ENCODE measurements at places on chromosomes 5 and 9.

- DNase-seq, result no peak
Observed at GRCh38 chr5:133347039-133347438, 265.3 kb downstream of the FSTL4 start.

GRCh38 chr9:68416936-68417564 lies 60.6 kb downstream of the PGM5 start:
- DNase-seq, result no peak

DNA sequence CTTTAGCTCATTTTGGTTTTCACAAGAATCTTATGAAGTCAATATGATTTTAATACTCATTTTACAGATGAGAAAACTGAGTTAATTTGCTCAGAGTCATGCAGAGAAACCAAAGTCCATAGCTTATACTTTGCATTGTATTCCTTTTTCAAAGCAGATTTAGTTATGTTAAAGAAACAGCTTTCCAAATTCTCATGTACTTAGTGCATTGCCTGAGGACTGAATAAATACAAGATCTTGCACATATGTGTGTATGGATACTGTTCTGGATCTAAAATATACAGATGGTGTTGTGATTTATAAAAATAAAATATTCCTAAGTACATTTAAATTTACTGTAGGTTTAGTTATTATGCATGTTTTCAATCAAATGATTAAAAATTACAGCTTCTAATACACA lies 43.5 kb upstream of the CD180 start:
- no peak for DNase-seq

GRCh38 chr5:124059200-124059599 lies 547.2 kb downstream of the CSNK1G3 start:
- DNase-seq, result no peak

GRCh38 chr5:109399092-109399759 lies 10.5 kb downstream of the PJA2 start:
- no peak for DNase-seq

GRCh38 chr9:116697362-116697761 lies 10.3 kb downstream of the TRIM32 start:
- no peak for DNase-seq

DNA sequence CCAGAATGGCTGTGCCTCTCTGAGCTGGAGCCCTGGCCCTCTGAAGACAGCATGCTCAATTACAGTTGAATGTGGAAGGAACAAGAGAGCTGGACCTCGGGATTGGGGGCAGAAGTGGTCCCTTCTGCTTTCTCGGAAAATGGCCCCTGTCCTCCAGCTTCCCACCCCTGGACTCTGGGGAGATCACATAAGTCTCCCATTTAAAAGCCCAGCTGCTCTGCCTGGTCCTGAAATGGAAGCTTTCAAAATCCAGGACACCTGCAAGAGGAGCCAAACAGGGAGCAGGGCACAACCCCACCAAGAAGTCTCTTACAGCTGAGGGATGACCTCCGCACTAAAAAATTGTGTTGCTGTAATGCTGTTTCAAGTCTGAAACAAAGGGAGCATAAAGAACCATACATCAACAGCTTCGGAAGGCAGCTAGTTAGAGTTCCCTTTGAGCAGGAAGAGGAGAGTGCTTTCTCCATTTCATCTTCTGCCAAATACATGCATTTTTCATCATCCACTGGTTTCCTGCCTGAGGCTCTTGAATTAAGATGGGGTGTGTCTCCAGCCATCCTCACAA lies 48.2 kb downstream of the TGFBI start:
- DNase-seq, result no peak

GRCh38 chr5:173657741-173658356 lies 41.4 kb upstream of the BOD1 start:
- DNase-seq, result no peak

DNA sequence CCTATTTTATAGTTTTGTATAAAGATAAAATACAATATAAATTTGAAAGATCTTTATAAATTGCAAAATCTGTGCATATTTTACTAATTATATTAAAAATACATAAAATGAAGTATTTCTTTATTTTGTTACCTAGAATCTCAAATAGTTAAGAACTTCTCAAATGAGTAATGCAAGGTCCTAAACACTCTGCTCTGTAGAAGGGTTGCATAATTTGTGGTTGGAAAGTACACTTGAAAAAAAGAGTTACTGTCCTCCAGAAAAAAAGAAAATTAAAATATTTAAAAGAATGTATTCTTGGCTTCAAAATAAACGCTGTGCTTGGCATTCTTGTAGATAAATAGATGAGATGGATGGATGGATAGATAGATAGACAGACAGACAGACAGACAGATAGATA lies 428.8 kb upstream of the CDH6 start:
- DNase-seq, result no peak

GRCh38 chr9:36679710-36680109 lies 107.0 kb downstream of the MELK start:
- no peak for DNase-seq

- DNase-seq, result no peak
Observed at GRCh38 chr5:14776602-14777001, 95.0 kb downstream of the ANKH start.

DNA sequence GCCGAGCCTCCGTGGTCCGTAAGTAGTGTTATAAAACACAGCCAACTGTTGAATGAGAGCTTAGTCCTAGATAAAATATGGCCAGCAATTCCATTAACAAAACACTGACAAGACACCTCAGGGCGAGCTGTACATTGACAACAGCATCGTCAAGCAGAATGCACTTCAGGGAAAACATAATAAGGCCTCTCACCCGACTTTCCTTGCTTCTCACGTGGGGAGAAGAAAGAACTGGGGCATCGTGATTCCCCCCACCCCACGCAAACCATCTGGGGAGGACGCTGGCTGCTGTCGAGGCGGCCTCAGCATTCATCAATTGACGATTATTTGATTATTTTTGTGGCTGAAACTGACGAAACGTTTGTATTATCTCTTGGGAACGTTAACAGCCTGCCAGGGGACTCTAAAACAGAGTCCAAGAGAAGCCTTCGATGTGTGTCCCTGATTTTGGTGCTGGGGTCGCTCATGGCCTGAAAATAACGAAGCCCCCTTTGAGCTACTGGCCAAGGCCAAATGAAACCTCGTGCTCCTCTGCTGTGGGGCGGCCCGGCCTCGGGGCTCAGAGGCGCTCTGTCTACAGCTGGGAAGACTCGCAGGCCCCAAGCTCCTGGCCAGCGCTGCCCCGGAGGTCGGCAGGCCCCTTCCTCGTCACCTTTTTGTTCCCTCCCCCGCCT lies 464 bp downstream of the GDF9 start:
- no peak for DNase-seq

DNA sequence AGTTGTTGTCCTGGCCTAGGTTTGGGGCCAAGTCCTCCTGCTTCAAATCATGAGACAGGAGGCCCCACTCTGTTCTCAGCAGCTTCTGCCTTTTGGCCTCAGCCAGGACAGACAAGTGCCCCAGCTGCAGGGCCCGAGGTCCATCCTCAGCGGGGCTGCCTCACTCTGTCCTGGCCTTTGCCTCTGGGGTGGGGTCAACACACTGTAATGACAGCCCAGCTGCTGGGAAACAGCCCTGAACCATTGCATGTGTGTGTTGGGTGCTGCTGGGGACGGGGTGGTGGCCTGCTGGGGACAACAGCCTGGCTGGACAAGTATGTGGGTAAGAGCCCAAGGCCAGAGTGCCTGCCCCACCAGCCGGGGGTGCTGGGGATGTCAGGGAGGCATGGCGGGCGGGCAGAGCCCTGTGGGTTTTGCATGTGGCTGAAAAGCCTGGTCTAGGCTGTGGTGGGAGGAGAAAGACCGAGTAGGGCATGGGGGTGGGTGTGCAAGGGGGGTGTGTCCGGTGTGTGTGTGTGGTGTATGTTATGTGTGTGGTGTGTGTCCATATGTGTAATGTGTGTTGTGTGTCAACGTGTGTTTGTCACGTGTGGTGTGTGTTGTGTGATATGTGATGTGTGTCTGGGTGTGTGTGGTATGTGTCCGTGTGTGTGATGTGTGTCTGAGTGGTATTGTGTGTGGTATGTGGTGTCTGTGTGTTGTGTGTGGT lies 71.7 kb downstream of the KCNT1 start:
- no peak for DNase-seq

DNA sequence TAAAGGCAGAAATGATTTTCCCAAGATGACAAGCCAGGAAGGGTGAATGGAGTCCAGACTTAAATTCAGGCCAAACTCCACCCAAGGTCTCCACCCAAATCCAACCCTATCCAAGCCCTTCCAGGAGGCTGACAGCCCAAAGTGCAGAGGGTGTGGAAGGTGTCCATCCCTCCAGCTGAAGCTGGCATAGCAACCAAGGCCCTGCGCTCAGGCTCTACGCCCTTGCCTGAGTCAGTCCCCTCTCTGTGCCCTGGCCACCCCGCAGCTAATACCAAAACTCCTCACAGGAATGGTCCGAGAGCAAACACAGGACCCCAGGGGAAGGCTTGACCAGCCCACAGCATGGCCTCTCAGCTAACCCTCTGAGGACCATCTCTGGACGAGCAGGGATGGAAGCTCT lies 2.1 kb downstream of the SEPTIN8 start:
- no peak for DNase-seq

- DNase-seq, result no peak
Observed at GRCh38 chr5:68033029-68033428, 182.5 kb upstream of the PIK3R1 start.

- no peak for DNase-seq
Observed at GRCh38 chr9:117681888-117682287, 22.3 kb upstream of the TLR4 start.

- no peak for DNase-seq
Observed at GRCh38 chr5:151253605-151253950, 593 bp downstream of the GM2A start.

DNA sequence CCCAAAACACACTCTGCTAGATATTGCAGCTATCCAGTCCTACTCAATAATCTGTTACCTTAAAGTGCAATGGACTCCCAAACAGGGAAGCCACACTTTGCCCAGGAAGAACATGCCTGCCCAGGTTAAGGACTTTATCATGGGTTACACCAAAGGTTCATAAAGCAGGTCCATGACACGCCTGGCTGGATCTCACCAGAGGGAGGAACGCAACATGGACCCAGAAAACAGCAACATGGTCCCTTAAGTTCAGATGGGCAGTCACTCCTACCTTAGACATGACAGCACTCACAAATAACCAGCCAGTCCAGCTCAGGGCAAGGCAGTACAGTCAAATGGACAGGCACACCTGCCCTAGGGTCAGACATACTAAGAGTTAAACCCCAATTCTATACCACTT lies 3.8 kb downstream of the P4HA2 start:
- DNase-seq, result no peak

GRCh38 chr9:91818225-91818585 lies 131.8 kb downstream of the ROR2 start:
- DNase-seq, result no peak

DNA sequence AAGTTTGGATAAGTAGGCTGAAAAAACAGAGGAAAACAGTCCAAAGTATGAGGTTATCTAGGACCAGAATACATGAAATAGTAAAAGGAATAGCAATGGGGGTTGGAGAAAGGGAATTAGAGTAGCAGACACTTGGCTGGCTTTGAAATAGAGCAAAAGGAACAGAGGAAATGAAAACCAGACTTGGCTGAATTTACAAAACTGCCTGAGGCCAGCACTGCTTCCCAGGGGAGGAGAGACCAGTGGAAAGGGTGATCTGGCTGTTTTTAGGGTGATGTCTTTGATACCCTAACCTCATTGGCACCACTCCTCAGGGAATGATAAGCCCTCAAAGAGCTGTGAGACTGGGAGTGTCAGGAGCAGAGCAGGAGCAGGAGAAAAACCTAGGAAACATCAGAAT lies 413.4 kb upstream of the SLC30A5 start:
- no peak for DNase-seq

- DNase-seq, result peak; percentile 60
Observed at GRCh38 chr9:132877824-132878694, at the start of gene AK8. TSS of gene AK8 (minus strand) at chr9:132878284. CDS start at chr9:132878255, 29 bp downstream.

GRCh38 chr9:120875643-120875953 lies 1.4 kb downstream of the PHF19 start:
- DNase-seq, result no peak

GRCh38 chr5:174925586-174925985 lies 201.2 kb downstream of the MSX2 start:
- no peak for DNase-seq

- DNase-seq, result no peak
Observed at GRCh38 chr5:76372323-76373054, 30.6 kb upstream of the IQGAP2 start.

- DNase-seq, result no peak
Observed at GRCh38 chr9:98944734-98945074, 997 bp downstream of the COL15A1 start.

GRCh38 chr5:132461569-132462070 lies 29.0 kb downstream of the IRF1 start:
- DNase-seq, result no peak

- no peak for DNase-seq
Observed at GRCh38 chr9:15755660-15756059, 202.8 kb downstream of the CCDC171 start.

- DNase-seq, result no peak
Observed at GRCh38 chr5:72561148-72561972, 54.1 kb upstream of the ZNF366 start.

GRCh38 chr5:95280401-95281095 lies 4.3 kb downstream of the MCTP1 start:
- DNase-seq, result no peak

- DNase-seq, result no peak
Observed at GRCh38 chr9:86572904-86573303, 218.7 kb upstream of the TUT7 start.

- DNase-seq, result no peak
Observed at GRCh38 chr9:96135753-96136290, 166.2 kb downstream of the HSD17B3 start.

GRCh38 chr9:122835313-122835731 lies 6.9 kb upstream of the PDCL start:
- no peak for DNase-seq

- no peak for DNase-seq
Observed at GRCh38 chr9:75914883-75915452, 24.5 kb downstream of the PCSK5 start.

DNA sequence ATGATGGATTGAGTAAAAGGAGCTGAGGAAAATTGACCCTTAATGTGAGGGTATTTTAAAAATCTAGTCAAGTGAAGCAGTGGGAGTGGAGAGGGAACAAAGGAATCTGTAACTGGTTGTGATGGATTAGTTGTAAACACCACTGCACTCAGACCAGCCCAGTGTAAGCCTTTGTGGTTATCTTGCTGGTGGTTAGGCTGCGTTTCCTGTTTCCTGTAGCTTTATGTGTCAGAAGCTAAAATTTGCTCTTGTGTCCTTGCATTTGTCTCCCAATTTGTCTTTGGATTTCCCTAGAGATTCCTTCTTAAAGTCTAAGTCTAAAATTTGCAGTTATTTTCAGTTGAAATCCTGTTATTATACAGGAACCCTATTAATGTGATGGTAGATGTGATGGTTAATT lies 6.3 kb downstream of the IFNA21 start:
- no peak for DNase-seq

- no peak for DNase-seq
Observed at GRCh38 chr5:153711755-153712154, 221.3 kb downstream of the GRIA1 start.

GRCh38 chr9:76221423-76221822 lies 172.8 kb downstream of the RFK start:
- no peak for DNase-seq

- no peak for DNase-seq
Observed at GRCh38 chr5:134459010-134459403, 47.3 kb upstream of the CDKN2AIPNL start.

GRCh38 chr9:135340143-135340655 lies 139.4 kb upstream of the PPP1R26 start:
- DNase-seq, result no peak

All from stimulated activated CD8-positive, alpha-beta memory T cell treated with anti-CD3 and anti-CD28 coated beads, Interleukin-4, amount 100 ng/mL, for 4 hours (primary cell).